ENCODE measurements at places on chromosomes 5 and 9.

DNA sequence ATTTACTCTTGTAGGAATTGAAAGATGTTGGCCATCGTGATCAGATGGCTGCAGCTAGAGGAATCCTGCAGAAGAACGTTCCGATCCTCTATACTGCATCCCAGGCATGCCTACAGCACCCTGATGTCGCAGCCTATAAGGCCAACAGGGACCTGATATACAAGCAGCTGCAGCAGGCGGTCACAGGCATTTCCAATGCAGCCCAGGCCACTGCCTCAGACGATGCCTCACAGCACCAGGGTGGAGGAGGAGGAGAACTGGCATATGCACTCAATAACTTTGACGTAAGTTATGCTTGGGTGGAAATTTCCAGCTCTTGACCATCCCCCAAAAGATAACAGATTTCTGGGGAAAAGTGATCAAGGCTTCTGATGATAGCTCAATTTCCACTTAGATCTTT lies 50.6 kb downstream of the LRRTM2 start:
- DNase-seq, result no peak

- peak; percentile 52 for DNase-seq
Measured at GRCh38 chr5:45038366-45038987, 229.7 kb downstream of the MRPS30 start.

DNA sequence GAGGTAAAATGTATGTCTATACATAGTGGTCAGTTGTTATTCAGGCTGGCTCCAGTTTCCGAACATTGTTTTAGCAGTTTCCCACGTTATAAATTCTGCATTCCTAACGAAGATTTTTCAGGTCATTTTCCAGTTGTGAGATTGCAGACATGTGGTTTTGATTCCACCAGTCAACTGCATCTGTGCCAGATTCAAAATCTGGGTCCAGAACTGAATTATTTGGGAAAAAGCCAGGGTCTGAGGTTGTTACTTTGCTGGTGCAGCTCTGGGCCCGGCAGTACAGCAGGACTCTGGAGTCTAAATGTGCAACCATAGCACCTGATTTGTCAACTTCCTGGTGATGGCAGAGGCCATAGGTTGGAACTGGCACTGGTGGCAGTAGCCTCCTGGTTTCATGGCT lies 105.7 kb upstream of the MEGF10 start:
- no peak for DNase-seq

DNA sequence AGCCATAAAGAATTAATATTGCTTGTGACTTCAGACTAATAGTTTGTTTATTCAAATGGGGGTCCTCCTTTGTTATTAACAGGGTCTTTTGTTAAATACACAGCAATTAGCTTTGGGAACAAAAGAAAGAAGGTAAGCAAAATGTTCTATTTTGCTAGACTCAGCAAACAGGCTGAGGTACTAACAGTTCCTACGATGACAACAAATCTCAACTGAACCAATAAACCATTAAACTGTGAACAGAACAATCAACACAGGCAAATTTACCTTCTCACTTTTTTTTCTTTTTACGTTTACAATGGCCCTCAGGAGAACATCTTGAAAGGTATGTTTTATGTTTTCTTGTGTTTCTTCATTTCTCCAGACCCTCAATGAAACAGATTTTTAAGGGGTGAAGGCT lies 207.2 kb downstream of the NFIB start:
- no peak for DNase-seq

GRCh38 chr5:71734141-71734540 lies 15.1 kb downstream of the CARTPT start:
- peak; percentile 38 for DNase-seq

- no peak for DNase-seq
Measured at GRCh38 chr5:89946916-89947315, 462.6 kb downstream of the CETN3 start.

GRCh38 chr5:138037907-138038633 lies 5.2 kb upstream of the FAM13B start:
- DNase-seq, result no peak

DNA sequence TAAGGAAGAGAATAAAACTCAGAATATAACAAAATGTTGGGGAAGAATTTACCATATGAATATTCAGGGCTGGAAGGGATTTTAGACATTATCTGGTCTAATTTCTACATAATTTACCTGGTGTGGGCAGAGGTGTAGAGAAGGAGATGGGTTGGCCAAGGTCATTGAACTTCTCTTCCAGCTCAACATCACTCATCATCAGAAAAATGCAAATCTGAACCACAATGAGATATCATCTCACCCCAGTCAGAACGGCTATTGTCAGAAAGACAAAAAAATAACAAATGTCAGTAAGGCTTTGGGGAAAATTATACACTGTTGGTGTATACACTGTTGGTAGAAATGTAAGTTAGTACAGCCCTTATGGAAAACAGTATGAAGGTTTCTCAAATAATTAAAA lies 121.7 kb downstream of the PTTG1 start:
- DNase-seq, result no peak

DNA sequence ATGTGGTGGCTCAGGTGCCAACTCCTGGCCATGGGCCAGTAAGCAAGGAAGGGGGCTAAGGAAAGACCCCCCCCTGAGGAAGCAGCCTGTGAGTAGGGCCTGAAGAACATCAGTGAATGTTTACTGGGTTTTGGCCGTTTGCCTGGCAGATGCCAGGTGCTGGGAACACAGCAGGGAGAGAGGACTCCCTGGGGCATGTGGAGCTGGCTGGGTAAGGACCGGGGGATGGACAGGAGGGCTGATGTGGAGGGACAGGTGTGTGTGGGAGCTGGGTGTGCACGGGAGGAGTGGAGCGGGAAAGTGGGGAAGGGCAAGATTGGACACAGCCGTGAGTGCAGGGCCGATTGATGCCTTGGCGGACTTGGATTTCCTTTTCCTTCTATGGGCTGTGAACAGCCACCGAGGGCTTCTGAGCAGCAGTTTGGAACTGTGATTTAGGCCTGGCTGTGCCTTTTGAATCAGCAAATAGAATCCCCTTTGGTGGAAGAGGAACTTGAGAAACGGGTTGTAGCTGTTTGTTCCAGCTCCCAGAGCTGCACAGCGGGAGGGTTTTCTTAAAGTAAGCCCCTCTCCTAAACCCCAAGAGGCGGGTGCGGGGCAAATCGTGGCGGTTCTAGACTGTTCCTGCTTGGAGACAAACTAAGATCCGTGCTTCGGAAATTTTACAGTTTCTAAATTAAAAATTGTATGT lies 3.1 kb downstream of the HMCN2 start:
- DNase-seq, result no peak

DNA sequence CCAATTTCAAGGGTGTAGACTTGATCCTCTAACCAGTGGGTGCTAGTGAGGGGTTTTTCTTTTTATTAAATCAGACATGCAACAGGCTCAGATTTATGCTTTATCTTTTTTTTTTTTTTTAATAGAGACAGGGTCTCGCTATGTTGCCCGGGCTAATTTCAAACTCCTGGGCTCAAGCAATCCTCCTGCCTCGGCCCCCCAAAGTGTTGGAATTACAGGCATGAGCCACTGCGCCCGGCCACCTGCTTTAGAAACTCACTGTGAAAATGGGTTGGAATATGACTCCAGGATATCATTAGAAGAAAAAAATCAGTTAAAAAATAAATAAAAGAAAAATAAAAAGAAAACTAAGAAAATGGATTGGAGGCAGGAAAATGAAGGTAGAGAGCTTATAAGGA lies 50.7 kb downstream of the STOM start:
- no peak for DNase-seq

DNA sequence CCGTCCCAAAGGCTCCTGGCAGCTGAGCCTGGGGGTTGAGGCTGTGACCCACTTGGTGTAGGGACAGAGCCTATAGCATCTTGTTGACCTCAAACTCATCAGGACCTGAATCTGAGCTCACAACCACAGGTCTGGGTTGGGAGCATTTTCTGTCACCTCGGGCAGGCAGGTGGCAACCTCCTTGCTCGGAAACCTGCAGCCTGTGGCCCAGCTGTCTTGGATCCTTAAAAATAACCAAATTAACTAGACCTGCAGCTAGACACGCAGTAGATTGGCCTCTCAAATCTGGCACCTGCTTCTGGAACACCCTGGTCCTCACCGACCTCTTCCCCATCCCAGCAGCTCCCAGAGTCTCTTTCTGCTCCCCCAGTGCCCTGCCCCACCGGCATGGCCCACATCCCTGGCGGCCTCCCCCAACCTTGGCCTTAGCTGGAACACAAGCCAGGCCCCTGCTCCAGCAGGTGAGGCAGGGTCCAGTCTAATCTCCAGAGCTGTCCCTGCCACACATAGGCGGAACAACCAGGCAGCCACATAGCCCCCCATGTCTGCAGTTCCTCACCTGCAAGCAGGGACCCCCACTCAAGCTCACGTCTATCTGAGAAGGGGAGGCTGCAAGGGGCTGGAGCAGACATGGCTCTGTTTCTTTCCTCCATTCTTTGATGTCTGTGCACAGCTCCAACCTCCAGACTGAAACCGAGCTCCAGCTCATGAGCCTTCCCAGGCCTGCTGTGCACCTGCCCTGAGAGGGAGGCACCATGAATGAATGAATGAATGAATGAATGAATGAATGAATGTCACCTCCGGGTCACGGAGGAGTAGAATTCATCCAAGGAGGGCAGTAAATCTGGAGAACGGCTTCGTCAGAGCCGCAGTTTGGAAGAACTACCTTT lies 28.3 kb downstream of the PAEP start:
- no peak for DNase-seq

All from choroid plexus epithelial cell (primary cell).